Stimulated activated CD4-positive, alpha-beta T cell treated with anti-CD3 and anti-CD28 coated beads, Interleukin-15, amount 100 ng/mL, for 1 hour (primary cell): ENCODE measurements at places on chromosomes 4 and X.

- DNase-seq = no peak
These were observed 28.6 kb downstream of the TEX13A start for GRCh38 chrX:105191878-105192277.

GRCh38 chr4:136369073-136369472 is 1163.2 kb downstream of the PCDH18 start:
- no peak for DNase-seq

- no peak for DNase-seq
These were observed 100.3 kb upstream of the FAT1 start for GRCh38 chr4:186823989-186824388.

GRCh38 chr4:14568351-14568750 is 433.9 kb upstream of the CPEB2 start:
- DNase-seq = no peak

DNA sequence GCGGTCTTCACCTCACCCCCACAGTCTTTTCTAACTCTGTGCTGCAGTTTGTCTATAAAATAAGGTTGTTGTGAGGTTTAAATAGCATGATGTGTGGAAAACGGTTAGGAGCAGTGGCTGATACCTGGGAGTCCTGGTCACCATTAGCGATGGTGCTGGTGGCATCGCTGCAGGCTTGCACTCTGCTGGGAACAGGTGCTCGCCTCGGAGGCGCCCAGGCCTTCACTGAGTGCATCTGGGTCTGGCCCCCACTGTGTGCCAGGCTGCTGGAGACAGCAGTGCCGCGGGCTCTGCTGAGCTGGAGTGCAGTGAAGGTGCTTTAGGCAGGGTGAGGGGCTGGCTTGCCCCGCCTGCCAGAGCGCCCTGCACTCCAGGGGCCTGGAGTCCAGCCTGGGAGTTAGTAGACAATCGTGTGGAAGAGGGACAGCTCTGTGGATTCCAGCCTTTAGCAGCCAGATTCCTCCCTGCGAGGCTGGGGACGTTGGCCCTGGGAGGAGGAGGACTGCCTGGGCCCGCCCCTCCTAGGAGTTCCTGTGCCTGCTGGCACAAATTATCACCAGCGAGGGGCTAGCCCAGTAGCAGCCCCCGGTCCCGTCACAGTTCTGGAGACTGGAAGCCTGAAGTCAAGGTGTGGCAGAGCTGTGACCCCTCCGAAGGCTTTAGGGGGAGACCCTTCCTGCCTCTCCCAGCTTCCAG is 7.3 kb downstream of the RGS12 start:
- no peak for DNase-seq

DNA sequence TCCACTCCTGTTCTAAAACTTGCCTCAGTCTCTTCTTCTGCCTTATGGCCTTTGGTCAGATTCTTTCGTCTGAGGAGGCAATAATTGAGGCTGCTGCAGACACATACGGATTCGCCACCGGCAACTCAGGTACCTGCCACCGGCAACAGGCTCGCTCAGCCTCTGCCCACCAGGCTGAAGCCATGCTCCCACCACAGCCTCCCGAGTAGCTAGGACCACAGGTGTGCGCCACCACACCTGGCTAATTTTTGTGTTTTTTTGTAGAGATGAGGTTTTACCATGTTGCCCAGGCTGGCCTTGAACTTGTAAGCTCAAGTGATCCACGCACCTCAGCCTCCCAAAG is 26.6 kb downstream of the TNIP2 start:
- DNase-seq = no peak

DNA sequence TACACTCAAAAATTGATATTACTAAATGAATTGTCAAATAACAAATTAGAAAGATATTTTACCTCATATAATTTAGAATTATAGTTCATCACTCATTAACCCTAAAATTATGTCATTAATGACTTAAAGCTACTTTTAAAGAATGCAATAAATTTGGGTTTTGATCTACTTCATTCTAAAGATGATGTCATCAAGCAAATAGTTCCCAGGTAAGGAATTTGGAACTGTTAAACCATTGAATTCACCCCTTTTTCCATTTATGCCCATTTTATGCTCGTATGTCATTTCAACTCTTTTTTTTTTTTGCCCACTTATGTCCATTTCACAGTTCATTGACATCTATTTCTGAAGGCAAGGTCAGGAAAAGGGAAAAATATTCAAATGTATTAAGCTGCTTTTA is 135.5 kb downstream of the TLL1 start:
- DNase-seq = no peak

GRCh38 chrX:77119706-77120105 is 327.5 kb upstream of the FGF16 start:
- no peak for DNase-seq

DNA sequence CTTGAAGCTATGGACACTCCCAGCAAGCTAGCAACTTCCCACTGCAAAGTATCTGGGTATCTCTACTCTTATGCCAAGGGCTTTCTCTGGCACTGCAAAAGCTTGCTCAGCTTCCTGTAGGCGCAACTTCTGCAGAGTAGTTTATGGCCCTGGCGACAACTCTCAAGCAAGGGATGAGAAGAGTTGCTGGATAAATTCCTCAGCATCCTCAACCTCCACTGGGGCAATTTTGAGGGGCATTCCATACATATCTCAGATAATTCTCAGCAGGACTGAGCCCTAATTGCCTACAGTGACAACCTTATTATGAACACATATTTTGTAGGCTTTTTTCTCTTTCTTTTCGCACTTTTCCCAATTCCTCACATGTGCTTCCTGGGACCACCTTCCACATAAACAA is 31.2 kb upstream of the TAB3 start:
- DNase-seq = no peak

- no peak for DNase-seq
These were observed 1762.6 kb downstream of the RPA4 start for GRCh38 chrX:98646351-98646750.

GRCh38 chr4:143616771-143617170 is 83.7 kb downstream of the FREM3 start:
- DNase-seq = no peak

GRCh38 chrX:70656304-70656703 is 211.7 kb downstream of the DLG3 start:
- no peak for DNase-seq

DNA sequence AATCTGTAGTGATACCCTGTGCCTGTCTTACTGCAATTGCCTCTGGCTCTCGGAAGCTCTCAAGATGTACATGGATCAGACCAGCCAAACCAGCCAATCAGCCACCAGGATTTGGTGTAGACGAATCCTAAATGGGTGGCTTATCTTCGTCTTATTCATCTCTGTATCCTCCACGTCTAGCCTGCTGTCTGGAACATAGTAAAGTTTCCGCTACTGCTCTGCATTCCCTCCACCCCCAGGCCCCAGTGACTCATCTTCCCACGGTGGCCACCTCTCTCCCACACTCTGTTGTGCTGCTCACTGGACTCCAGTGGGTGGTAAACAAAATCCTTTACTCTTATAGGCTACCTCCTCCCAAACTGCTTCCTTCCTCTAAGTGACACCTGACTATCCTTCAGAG is 37.8 kb downstream of the SEPTIN6 start:
- DNase-seq = peak; percentile 44

GRCh38 chrX:71873459-71873833 is 37.2 kb upstream of the NHSL2 start:
- no peak for DNase-seq

GRCh38 chr4:86356425-86357210 is 3.2 kb downstream of the MAPK10 start:
- DNase-seq = no peak

DNA sequence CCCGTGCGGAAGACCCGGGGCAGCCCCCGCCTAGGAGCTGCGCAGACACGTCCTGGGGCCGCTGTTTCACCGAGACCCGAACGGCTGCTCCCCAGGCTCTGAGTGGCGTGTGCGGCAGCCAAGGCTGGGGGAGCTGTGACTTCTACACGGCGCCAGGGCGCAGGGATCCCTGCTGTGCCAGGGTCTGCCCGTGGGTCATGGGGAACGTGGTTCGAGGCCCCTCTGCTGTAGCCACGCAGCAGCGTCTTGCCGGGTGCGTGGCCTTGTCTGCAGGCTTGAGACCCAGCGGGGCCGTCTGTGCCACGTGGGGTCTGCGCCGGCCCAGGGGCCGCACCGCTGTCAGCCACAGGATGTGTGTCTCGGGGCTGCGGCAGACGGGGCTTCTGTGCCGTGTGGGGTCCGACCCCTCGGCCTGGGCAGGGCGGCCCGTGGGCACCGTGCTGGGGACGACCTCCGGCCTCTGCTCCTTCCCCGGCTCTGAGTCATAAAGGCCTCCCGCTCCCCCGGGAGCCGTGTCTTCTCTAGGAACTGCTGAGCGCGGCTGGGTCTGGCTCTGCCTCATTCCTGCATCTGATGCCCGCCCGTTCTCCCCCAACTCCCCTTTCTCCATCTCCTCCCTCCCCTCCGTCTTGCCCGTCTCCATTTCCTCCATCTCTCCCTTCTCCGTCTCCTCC is 12.7 kb upstream of the GTPBP6 start:
- DNase-seq = no peak

- no peak for DNase-seq
These were observed 457.5 kb upstream of the GRID2 start for GRCh38 chr4:91846233-91846632.

DNA sequence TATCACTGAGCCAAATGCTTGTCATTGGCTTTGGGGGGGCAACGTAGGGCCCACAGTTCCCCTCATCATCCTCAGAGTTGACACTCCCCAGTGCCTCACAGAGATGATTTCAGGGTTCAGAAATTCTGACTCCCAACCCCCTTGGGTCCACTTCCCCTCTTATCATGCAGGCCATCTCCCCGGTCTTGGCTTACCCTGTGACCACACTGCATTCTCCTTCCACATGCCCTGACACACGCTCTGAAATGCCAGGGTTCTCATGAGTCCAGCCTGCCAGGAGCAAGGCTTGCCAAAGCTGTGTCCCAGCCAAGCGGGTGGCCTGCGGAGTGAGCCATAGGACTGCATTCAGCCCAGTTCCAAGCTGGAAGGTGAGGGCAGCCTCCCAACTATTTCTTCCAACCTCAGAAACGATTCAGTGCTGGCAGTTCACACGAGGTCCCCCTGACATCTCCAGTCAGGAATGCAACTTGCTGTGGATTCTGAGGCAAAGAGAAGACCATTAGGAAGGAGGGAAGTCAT is 101.2 kb downstream of the SMIM20 start:
- DNase-seq = no peak

- DNase-seq = no peak
These were observed 68.2 kb downstream of the AGTR2 start for GRCh38 chrX:116238567-116239255.

DNA sequence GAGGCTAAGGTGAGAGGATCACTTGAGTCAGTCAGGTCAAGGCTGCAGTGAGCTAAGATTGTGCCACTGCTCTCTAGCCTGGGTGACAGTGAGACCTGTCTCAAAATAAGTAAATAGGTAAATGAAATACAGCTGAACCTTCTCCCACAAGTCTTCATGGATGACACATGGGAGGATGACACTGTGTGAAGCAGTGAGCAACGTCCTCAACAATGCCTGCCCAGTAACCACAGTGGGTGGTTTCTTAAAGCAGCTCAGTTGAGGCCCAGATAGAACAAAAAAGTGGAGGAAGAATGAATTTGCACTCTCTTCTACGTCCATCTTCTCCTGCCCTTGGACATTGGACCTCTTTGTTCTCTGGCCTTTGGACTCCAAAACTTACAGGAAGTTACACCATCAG is 52.7 kb downstream of the MSX1 start:
- DNase-seq = no peak

DNA sequence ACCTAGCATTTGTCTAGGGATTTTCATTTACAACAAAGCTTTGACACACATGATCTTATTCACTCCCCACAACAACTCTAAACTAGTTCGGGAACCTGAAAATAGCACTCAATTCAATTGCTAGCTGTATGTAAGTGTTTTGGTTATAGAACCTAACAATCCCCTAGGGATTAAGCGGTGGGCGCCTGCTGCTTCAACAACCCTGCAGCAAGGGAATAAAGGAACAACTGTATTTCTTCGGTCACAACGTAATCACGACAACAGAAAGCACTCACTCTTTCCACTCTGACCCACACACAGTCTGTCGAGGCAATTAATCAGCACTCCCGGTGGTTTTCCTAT is 674 bp upstream of the DIAPH2 start:
- DNase-seq = no peak

DNA sequence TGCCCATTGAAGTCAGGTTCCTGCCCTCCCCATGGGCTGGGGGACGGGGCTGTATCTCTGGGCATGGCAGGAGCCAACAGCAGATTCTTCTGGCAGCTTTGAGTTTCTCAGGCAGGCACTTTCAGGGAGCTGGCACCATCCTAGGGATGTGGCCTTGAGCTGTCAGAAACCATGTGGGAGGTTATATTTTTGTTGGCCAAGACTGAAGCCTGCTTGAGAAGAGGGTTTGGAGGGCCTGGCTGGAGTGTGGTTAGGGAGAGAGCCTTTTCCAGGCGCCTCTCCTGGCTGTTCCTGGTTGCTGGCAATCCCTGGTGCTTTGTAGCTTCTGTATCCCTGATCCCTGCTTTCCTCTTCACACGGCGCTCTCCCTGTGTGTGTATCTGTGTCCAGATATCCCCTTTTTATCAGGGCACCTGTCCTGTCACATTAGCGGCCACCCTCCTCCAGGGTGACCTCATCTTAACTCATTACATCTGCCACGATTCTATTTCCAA is 30.6 kb upstream of the SORCS2 start:
- DNase-seq = no peak

DNA sequence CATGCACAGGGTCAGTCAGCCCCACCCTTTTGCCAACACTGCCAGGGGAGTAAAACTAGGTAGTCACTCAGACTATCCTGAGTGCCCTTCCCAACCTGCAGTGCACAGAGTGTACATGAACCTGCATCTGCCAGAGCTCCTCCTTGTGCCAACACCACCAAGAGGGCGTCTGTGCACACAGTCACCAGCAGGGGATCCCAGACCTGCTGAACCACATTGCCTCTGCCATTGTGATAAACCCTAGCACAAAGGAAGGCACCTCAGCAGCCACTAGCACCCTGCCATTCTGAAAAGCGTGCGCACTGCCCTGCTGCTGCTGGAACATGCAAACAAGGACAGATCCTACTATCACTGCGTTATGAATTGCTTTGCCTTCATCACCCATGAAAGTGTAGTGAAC is 247.8 kb upstream of the POU3F4 start:
- no peak for DNase-seq

GRCh38 chr4:186676531-186677161 is 47.0 kb downstream of the FAT1 start:
- DNase-seq = no peak

GRCh38 chr4:139419388-139419914 is 34.5 kb upstream of the RAB33B start:
- no peak for DNase-seq

GRCh38 chr4:158580064-158580463 is 58.4 kb downstream of the RXFP1 start:
- no peak for DNase-seq

DNA sequence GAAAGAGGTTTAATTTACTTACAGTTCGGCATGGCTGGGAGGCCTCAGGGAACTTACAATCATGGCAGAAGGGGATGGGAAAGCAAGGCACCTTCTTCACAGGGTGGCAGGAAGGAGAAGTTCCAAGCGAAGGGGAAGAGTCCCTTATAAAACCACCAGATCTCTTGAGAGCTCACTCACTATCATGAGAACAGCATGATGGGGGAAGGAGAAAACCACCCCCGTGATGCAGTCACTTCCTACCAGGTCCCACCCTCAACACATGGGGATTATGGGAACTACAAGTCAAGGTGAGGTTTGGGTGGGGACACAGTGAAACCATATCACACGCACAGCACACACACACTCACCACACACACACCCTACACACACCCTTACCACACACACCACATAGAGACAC is 104.3 kb downstream of the DCTD start:
- DNase-seq = no peak

- no peak for DNase-seq
These were observed 11.3 kb upstream of the CD99 start for GRCh38 chrX:2679534-2680485.
